CD4-positive, alpha-beta T cell treated with Interleukin-10 for 1 hour (primary cell): ENCODE measurements at places on chromosomes 4 and X.

GRCh38 chrX:24153178-24153795, 3.8 kb downstream of the ZFX start:
- peak; percentile 36 for DNase-seq

DNA sequence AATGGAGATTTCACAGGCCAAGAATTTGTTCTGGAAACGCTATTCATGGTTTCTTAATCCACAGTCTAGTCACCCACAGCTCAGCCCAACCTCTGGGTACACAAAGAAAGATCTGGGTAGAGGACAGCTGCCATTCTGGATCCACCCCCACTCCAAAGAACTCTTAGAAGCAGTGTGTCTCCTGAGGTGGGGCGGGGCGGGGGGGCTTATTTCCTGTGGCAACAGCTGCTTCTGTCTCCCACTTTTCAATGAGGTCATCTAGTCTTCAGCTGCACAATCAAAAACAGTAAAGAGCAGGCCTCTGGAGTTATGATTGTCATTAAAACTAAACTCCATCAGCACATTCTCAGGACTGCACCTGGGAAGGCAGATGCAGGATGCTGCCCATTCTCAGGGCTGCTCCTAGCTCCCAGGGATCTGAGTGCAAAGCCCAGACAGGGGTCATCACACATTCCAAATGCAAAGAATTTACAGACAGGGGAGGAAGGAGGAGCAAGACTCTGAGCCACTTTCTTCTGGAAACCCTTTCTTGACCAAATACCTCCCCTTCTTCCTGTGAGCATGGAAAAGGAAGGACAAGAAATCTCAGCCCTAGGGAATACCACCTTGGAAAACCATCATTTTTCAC, 207.3 kb downstream of the HS6ST2 start:
- DNase-seq = no peak

DNA sequence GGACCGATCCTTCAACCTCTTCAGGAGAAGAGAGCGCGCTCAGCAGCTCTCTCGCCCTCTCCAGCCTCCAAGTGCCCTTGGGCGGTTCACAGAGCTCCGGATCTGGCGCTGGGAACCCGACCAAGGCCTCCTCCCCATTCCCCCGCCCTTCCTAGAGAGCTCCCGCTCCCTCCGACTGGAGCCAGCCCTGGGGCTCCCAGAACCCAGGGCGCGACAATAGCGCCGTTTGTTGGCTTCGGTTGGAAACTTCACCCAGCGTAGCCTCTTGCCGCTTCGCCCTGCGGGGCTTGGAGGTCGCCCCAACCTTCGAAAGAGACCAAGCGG, 3.1 kb upstream of the SOX3 start:
- DNase-seq = no peak

DNA sequence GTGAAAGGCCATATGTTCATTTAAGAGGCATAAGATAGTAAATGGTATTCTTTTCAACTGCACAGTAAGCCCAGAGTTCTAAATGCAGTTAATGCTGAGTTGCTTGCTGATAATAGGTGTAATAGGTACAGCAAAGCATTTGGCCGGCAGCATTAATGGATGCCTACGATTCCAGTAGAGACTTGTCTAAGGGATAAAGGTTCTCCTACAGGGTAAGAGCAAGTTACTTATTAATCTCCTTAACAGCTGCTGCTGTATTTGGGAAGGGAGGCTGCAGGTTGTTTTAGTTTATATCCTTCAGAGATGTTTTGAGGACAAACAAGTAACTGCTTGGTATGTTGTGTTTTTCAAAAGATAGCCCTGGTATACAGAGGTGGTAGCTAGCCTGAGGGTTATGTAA, 16.8 kb downstream of the TSPAN7 start:
- no peak for DNase-seq

GRCh38 chr4:8341691-8342090, 72.1 kb downstream of the HTRA3 start:
- DNase-seq = no peak

GRCh38 chrX:101764538-101764937, 104.9 kb upstream of the ARMCX2 start:
- no peak for DNase-seq

GRCh38 chr4:70931347-70931746, 29.2 kb downstream of the MOB1B start:
- DNase-seq = no peak

DNA sequence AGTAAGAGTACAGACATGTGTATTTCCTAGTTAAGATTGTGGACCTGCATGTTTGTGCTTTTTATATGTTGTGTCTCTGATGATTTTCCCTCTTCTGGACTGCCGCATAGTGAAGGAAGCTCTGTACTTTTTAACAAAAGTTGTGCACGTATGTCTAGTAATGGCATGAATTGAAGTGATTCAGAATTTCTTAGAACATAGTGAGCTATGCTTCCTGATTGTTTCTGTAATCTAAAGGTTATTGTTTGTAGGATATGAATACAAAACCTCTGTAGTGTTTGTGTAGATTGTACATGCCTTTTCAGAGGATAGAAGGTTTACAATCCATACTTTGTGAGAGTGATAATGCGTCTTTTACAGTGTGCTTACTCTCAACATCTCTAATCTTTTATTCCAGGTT, 37.0 kb upstream of the NUDT6 start:
- DNase-seq = no peak

GRCh38 chr4:130393642-130394041, 1297.7 kb downstream of the C4orf33 start:
- no peak for DNase-seq

DNA sequence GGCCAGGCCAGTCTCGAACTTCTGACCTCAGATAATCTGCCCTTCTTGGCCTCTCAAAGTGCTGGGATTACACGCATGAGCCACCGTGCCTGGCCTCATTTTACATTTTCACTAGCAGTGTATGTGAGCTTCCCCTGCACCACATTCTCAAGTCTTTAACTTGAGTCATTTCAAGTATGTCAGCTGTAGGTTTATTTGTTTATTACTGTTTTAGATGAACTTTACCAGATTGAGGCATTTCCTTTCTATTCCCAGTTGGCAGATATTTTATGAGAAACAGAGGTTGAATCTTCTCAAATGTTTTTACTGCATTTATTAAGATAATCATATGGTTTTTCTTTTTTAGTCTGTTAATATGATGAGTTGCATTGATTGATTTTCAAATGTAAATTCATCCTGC, 114.6 kb upstream of the SH3RF1 start:
- no peak for DNase-seq

DNA sequence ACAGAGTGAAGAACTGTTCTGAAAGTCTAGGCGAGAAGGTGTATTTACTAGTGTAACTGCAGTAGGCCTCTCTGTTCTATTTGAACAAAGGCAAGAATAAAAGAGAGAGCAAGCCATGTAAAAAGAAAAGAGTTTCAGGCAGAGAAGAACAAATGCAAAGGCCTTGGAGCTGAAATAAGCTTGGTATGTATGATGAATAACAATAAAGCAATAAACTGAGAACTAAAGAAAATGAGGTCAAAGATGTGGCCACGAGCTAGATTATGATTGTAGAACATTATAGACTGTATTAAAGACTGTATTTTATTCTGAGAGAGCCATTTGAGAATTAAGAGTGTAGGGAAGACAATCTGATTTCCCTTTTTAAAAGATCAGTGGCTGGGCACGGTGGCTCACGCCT, 160.5 kb downstream of the LRBA start:
- DNase-seq = no peak

DNA sequence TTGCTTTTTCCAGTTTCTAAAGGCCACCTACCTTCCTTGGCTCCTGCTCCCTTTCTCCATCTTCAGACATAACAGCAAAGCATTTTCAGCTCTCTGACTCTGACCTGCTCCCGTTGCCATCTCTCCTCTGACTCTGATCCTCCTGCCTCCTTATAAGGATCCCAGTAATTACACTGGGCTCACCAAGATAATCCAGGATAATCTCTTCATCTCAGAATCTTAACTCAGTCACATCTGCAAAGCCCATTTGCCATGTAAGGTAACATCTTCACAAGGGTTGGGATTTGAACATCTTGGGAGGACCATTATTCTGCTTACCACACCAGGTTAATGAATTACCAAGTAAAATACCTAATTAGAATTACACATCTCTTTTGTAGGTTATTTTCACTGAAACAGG, 41.3 kb upstream of the MAGED1 start:
- no peak for DNase-seq

DNA sequence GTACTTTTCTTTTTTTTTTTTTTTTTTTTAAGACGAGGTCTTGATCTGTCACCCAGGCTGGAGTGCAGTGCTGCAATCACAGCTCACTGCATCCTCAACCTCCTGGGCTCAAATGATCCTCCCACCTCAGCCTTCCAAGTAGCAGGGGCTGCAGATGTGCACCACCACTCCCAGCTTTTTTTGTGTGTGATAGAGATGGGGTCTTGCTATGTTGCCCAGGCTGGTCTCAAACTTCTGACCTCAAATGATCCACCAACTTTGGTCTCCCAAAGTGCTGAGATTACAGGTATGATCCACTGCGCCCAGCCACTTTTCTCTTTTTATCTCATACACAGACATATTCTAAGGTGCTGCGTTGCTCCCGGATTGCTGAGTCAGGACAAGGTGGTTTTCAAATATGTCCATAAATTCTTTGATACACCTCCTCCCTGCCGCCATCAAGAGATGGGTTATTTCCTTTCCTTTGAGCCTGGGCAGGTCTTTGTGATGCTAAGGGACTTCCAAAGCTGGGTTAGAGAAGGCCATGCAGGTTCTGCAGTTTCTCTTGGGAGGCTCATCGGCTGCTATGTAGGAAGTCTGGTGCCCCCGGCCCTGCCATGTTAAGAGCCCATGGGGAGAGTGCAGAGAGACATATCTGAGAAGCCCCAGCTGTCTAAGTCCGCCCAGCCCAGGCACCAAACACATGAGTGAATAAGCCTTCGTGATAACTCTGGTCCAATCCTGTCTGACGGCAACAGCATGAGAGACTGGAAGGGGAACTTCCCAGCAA, 8.4 kb upstream of the PLA2G12A start:
- no peak for DNase-seq

GRCh38 chr4:70674731-70675130, 8.4 kb upstream of the JCHAIN start:
- DNase-seq = no peak

DNA sequence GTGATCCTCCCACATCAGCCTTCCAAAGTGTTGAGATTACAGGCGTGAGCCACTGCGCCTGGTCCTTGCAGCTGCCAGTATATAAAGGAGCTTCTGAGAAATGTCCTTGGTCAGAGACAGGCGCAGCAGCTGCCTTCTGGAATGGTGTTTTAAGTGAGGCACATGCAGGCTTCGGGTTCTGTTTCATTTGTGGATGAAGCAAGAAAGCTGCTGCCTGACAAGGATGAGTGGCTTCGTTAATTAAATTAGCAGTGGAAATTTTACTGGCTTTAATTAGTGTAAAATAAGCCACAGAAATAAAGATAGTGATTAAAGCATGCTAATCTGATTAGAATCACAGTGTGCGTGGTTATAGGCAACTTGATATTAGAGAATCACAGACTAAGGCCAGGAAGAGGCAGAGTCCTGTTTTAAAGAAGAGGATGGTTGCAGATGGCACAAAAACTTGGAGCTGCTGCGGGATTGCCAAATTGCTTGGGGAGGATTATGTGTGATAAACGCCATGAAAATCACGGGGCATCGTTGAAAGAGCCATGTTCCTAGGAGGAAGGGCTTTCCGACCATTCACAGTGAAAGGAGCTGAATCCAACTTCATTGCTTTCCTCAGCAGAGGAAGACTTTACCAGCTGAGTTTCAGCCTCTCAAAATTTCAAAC, 348.4 kb upstream of the FAT1 start:
- no peak for DNase-seq

GRCh38 chr4:168274871-168275270, 43.7 kb downstream of the DDX60 start:
- no peak for DNase-seq

DNA sequence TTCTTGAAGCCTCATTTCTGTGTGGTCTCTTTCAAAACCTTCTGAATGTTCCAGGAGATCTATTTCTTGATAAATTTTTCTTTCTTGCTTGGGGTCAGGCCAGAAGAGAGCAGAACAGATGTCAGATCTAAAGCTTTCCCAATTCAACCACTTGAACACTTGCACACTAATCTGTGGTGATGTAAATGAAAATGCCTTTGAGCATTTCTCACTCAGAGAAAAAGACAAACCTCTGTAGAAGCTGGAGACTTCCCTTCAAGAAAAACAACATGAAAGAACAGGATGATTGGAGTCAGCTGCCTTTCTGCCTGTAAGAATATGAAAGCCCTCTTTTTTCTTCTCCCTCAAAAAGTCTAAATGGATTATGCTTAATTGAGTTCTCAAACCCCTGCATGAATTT, 11.2 kb downstream of the IGFBP7 start:
- no peak for DNase-seq

GRCh38 chr4:22099896-22100295, 151.3 kb upstream of the KCNIP4 start:
- DNase-seq = peak; percentile 6

DNA sequence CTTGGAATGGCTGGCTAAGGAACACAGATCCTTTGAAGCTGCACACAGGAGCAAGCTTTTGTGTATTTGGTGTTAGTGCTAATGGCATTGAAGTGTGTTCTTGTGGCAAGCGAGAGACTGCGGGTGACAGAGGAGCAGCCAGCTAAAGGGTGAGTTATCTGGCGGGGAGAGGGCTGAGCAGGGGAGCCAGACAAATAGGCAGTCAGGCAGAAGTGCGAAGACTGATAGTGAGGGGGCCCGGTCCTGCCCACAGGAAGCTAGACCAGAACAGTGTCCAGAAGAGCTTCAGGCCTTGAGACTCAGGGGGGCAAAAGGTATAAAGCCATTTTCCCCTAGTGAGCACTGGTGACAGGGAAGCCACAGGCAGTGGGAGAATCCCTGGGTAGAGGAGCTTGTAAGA, 49.6 kb upstream of the MAMLD1 start:
- no peak for DNase-seq

- no peak for DNase-seq
Observed at GRCh38 chr4:144509088-144510015, 136.6 kb upstream of the HHIP start.

DNA sequence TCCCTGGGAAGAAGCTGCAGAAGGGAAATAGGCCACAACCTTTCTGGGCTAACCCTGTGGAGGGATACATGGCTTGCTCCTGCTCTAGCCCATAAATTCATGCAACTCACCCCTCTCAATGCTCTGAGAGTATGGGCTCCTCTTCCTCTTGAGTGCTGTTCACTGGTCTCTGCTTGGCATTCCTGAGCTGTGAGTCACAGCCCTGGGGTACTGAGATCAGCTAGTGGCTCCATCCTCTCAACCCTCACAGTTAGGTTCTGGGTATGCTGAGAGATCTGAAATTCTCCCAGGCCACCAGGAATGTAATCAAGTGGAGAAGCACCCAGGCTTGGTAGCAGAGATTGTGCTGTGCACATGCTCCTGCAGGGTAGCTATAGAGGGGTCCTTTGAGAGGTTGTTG, 60.6 kb upstream of the SPANXN2 start:
- DNase-seq = no peak

DNA sequence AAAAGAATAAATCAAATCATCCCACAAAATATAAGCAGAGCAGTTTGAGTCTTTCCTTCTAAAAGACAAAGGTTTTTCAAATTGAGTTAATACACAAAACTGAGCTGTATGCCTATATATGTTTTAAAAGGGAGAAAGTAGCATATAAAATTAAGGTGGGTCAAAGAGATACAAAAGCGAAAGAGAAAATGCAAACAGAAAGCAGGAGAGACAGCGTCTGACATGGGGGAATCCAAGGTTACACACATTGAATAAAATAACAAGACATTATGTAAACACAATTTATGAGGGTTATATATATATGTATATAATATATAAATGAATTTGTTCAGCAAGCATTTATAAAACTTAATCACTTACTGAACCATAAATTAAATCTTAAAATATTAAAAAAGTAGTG, 276.1 kb upstream of the LCORL start:
- no peak for DNase-seq
